ENCODE measurements at places on chromosomes 5 and 9. TPM values are rescaled to one million over a fixed set of nuclear protein-coding genes. Genes with fewer than 3 reads are reported as not detected.

DNA sequence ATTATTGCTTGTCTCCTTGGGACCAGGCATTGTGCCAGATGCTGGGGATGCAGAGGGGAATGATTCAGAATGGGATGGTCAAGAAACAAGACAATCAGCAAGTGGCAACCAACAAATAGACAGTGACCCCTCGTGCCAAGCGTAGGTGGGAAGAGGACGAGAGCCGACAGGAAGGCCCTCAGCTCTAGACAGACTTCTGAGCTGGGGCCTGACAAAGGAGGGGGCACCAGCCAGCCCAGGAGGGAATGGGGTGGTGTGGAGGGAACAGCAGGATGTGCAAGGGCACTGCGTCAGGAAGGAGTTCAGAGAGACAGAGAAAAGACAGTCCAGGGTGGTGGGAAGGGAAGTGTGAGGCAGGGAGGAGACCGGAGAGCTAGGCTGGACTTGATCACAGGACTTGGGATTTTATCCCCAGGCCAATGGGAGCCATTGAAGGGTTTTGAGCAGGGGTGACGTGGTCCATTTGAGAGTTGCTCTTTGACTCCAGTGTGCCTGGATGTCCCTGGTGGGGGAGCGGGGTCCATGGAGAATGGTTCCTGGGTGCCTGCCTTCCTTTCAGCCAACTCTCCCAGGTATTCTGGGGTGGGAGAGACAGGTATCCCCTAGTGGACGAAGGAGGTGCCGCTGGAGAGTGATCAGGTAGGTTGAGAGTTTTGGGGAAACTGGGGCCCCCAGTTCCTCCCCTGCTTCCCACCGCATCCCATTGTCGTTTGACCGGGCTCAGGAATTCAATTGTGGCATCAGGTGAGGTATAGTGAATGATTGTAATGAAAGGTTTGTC is 79.3 kb upstream of the ZNF618 start:
- no peaks in the 10 kb centered on the region for H3K4me1 ChIP-seq
- H3K36me3 ChIP-seq: no peaks in the 10 kb centered on the region
- H3K4me3 ChIP-seq: no peak overlapping the region

GRCh38 chr5:135881819-135882218 is 13.8 kb downstream of the IL9 start:
- H3K36me3 ChIP-seq: no peaks in the 10 kb centered on the region
- peaks cover 44% of the 10 kb centered on the region for H3K27me3 ChIP-seq
- no peaks in the 10 kb centered on the region for H3K4me1 ChIP-seq
- DNase-seq: no peak
- H3K27ac ChIP-seq: no peak overlapping the region

- peaks cover 16% of the 10 kb centered on the region for H3K4me1 ChIP-seq
- H3K4me3 ChIP-seq: peak overlapping the region; percentile 2
- no peaks in the 10 kb centered on the region for H3K27me3 ChIP-seq
- H3K36me3 ChIP-seq: no peaks in the 10 kb centered on the region
- peak overlapping the region; percentile 65 for H3K27ac ChIP-seq
Observed at GRCh38 chr5:111453747-111454146, 58.6 kb downstream of the STARD4 start.

DNA sequence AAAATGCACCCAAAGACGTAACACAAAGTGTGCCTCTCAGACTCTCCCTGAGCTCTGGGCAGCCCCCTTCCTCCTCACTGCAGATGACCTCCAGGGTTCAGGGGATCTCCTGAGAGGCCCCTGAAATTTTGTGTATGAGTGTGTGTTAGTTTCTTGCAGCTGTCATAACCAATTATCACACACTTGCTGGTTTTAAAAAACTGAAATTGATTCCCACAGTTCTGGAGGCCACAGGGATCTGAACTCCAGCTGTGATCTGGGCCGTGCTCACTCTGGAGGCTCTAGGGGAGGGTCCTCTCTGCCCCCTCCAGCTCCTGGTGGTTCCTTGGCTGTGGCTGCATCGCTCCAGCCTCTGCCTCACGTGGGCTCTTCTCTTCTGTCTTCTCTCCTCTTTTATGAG is 58.8 kb downstream of the OLFM1 start:
- no peak overlapping the region for H3K27ac ChIP-seq
- DNase-seq: no peak
- no peaks in the 10 kb centered on the region for H3K4me1 ChIP-seq
- no peak overlapping the region for H3K4me3 ChIP-seq

DNA sequence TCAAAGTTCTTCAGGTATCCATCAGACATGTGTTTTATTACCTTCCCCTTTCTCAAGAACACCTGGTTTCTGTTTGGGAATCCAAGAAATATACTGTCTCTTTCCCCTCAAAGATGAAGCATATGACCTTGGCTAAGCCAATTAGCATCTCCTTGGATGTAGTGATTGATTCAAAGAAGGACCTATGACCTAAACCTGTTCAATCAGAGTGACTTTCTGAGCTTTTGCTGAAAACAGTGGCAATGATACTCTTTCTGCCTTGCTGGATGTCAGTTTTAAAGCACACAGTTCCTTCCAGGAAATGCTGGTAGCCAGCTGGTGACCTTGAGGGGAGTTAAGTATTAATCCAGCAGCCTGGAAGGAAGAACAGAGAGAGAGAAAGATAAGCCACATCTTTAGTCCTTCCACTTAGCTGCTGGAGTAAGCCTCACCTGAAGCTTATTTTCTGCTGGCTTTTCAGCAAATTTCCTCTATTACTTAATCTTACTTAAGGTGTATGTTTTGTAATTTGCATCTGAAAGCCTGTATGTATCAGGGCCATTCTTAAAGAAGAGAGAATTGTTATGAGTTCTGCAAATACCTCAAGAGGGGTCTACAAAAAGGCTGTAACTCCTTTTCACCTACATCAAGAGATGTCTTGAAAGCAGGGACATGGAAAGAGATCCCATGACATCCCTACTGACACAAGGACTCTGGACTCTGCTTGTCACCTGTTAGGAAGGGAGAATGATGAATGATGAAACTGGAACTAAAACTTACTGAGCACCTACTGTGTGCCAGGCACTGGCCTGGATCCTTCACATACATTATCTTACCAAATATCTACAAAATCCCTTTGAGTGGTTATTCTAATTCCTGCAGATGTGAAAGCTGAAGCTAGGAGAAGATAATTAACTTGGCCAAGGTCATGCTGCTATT is 35.2 kb upstream of the PIK3R1 start:
- H3K4me1 ChIP-seq: no peaks in the 10 kb centered on the region
- no peak for DNase-seq
- no peaks in the 10 kb centered on the region for H3K36me3 ChIP-seq
- no peak overlapping the region for H3K4me3 ChIP-seq
- H3K27ac ChIP-seq: no peak overlapping the region

DNA sequence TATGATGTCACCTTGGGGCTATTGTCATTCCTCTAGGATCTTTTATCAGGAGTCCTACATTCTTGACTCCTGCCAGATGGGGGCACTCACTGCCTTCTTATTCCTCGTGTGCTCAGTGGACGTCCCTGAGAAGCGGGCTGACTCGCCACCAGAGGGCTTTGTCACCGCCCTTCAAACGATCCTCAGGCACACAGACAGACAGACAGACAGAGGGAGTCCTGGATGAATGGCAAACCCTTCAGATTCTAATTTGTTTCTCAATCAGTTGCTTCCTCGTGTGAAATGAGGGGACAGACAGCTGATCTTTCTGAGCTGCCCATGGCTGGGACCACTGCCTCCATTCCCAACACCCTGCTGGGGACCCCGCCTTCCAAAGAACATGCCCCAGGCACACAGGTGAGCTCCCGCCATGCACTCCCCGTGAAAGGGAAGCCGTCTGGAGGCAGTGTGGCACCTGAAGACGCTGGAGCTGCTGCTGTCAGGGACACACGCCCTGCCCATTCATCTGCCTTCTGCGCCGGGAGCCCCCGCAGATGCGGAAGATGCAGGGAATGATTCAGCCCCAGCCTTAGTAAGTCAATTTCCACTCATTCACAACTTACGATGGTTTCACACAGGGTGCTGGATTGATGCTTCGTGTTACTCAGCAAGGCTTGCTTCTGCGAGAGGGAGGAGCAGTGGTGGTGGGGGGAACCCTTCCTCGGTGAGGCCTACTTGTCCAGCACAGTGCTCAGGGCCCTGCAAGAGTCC is 24.9 kb upstream of the SH3PXD2B start:
- H3K4me3 ChIP-seq: no peak overlapping the region
- H3K4me1 ChIP-seq: peaks cover 13% of the 10 kb centered on the region
- DNase-seq: no peak
- no peak overlapping the region for H3K27ac ChIP-seq
- H3K27me3 ChIP-seq: peaks cover 4% of the 10 kb centered on the region

Gene ANKRD33B
- total RNA-seq: 3.4 TPM

Gene MOB3B
- total RNA-seq: 27.5 TPM

Gene NR2F1
- total RNA-seq: 6.6 TPM

Gene OR2K2
- total RNA-seq: not detected

GRCh38 chr9:22170556-22170955 is 161.5 kb upstream of the CDKN2B start:
- no peak for DNase-seq

GRCh38 chr5:133842846-133843611 is 125.4 kb downstream of the C5orf15 start:
- H3K27me3 ChIP-seq: peaks cover 12% of the 10 kb centered on the region
- no peak for DNase-seq
- no peak overlapping the region for H3K4me3 ChIP-seq
- H3K36me3 ChIP-seq: no peaks in the 10 kb centered on the region
- H3K4me1 ChIP-seq: peaks cover 15% of the 10 kb centered on the region

GRCh38 chr9:78695519-78695918 is 398.6 kb downstream of the PSAT1 start:
- no peaks in the 10 kb centered on the region for H3K36me3 ChIP-seq
- peaks cover 4% of the 10 kb centered on the region for H3K4me1 ChIP-seq
- DNase-seq: no peak
- peaks cover 22% of the 10 kb centered on the region for H3K27me3 ChIP-seq

DNA sequence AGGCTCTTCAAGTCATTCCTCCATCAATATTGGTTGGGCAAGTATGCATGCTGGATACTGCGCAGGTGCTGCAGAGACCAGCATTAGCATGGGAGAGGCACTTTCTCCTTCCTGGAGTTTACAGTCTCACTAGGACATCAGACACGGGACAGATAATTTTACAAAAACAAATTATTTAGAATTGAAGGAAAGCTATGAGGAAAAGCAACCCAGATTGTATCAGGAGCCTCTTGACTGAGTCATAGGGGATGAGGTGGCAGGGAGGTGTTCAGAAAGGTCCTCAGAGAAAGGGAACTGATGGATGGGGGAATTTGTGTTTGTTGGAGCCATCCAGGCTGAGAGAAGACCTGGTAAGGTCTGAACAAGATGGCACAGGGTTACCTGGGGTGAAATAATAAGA is 24.5 kb upstream of the RAB14 start:
- no peaks in the 10 kb centered on the region for H3K4me1 ChIP-seq
- H3K27ac ChIP-seq: no peak overlapping the region
- H3K4me3 ChIP-seq: no peak overlapping the region
- no peak for DNase-seq

- no peak overlapping the region for H3K4me3 ChIP-seq
- no peaks in the 10 kb centered on the region for H3K27me3 ChIP-seq
- no peak for DNase-seq
- no peak overlapping the region for H3K27ac ChIP-seq
- H3K36me3 ChIP-seq: no peaks in the 10 kb centered on the region
Observed at GRCh38 chr5:150206098-150206778, 16.4 kb downstream of the SLC6A7 start.

- H3K36me3 ChIP-seq: peaks cover 4% of the 10 kb centered on the region
- peaks cover 9% of the 10 kb centered on the region for H3K4me1 ChIP-seq
- no peak for DNase-seq
- H3K4me3 ChIP-seq: no peak overlapping the region
- H3K27ac ChIP-seq: no peak overlapping the region
- no peaks in the 10 kb centered on the region for H3K27me3 ChIP-seq
Observed at GRCh38 chr5:78693339-78693738, 44.8 kb upstream of the LHFPL2 start.

DNA sequence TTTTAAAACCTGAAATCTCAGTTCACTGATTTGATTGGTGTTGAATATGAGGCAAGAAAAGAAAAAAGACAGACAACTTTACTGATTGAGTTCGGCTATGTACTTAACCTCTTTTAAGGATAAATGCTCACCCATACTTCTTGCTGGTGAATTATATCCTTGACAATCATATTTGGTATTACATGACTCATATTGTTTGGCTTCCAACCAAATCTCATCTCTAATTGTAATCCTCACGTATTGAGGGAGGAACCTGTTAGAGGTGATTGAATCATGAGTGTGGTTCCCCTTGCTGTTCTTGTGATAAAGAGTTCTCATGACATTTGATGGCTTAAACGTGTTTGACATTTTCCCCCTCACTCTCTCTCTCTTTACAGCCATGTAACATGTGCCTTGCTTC is 255.6 kb upstream of the IZUMO3 start:
- H3K27me3 ChIP-seq: no peaks in the 10 kb centered on the region
- no peak for DNase-seq
- H3K4me1 ChIP-seq: no peaks in the 10 kb centered on the region

DNA sequence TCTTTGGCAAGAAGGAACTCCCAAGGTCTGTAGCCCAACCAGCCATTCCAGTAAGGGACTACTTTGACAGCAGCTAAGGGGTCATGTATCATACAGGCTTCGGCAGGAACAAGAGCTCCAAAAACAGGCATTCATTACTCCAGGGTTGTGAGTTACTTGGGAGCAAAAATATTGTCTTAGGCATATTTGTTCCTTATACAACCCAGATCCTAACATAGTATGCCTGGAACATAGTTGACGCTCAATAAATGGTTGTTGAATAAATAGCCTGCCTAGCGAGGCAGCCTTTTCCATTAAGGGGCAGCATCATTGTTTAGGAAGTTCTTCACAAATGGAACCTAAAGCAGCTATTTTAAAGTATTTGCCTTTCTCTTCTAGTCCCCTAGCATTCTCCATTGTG is 35.8 kb upstream of the FER start:
- no peak for DNase-seq
- H3K27me3 ChIP-seq: no peaks in the 10 kb centered on the region
- no peak overlapping the region for H3K4me3 ChIP-seq
- H3K4me1 ChIP-seq: no peaks in the 10 kb centered on the region
- H3K36me3 ChIP-seq: no peaks in the 10 kb centered on the region

Gene PALM2AKAP2
- 4.2 TPM for total RNA-seq

Gene TSSK1B
- 0.12 TPM for total RNA-seq
